PC-9 (cell line): ENCODE measurements at places on chromosomes 3 and 15. TPM values are rescaled to one million over a fixed set of nuclear protein-coding genes. Genes with fewer than 3 reads are reported as not detected.

DNA sequence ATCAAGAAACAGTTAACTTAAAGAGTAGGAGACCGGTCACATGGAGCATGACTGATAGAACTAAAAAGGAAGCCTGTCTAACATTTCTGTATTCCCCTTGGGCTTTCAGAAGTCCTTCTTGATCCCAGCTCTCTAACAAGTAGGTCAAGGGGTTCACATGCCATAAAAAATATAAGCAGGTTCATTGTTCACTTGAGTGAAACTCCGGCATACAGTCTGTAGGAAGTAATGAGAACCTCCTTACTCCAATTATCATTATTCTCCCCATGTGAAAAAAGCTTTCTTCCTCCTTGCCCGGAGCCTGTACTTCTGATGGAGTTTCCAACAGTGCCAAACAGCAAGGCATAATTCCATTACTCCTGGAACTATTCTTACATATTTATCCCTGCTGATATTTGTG, 242.8 kb upstream of the CNTN4 start:
- DNase-seq = no peak

DNA sequence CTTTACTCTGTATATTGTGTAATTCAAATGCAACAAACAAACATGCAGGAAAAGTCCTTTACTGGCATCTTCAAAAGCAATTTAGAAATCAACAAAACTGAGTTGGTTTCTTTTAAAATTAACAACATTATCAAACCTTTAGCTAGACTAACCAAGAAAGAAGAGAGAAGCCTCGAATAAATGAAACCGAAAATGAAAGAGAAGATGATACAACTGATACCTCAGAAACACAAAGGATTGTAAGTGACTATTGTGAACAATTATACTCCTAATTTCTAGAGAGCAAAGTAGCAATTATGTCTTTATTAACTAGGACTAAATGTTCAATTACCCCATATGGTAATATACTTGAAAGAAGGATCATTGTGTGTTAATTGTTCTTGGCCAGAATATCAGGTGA, 49.2 kb upstream of the P3H2 start:
- no peak for DNase-seq

GRCh38 chr3:181687731-181688130, 24.0 kb upstream of the SOX2 start:
- no peak for DNase-seq

GRCh38 chr3:16790432-16791400, 94.0 kb upstream of the PLCL2 start:
- no peak for DNase-seq

- DNase-seq = no peak
Observed at GRCh38 chr3:110856916-110857315, 214.7 kb upstream of the NECTIN3 start.

GRCh38 chr15:52893338-52893737, 103.2 kb upstream of the ONECUT1 start:
- no peak for DNase-seq

GRCh38 chr3:53708001-53708621, 138.1 kb downstream of the CHDH start:
- DNase-seq = no peak

- DNase-seq = no peak
Observed at GRCh38 chr3:138374573-138375134, 26.3 kb downstream of the MRAS start.

- DNase-seq = no peak
Observed at GRCh38 chr3:106824856-106825255, 552.4 kb upstream of the CCDC54 start.

The MOBP gene
- not detected in 2 replicates for total RNA-seq

The SLC12A1 gene
- total RNA-seq = not detected in 2 replicates

The SCAANT1 gene
- total RNA-seq = not detected in 2 replicates

The MAP6D1 gene
- 2.2 TPM in 2 replicates for total RNA-seq

The SENP5 gene
- 52.3 and 60.9 TPM in 2 replicates for total RNA-seq
